ENCODE measurements at places on chromosomes 1 and 21. TPM values are rescaled to one million over a fixed set of nuclear protein-coding genes. Genes with fewer than 3 reads are reported as not detected.

MTR gene
- total RNA-seq, result 47.6 TPM

WNT3A gene
- not detected for total RNA-seq

AMPD1 gene
- total RNA-seq, result not detected

ESPN gene
- total RNA-seq, result 0.41 TPM

ELOVL1 gene
- 26.7 TPM for total RNA-seq

CA6 gene
- not detected for total RNA-seq

FMO3 gene
- 1.3 TPM for total RNA-seq

LMX1A gene
- 0.11 TPM for total RNA-seq

PLEKHA6 gene
- 28.8 TPM for total RNA-seq

NCAM2 gene
- 4.4 TPM for total RNA-seq

SLC6A17 gene
- not detected for total RNA-seq

TACSTD2 gene
- 0.16 TPM for total RNA-seq

ACAP3 gene
- total RNA-seq, result 49.7 TPM

PRAMEF12 gene
- total RNA-seq, result not detected

PPIAL4G gene
- total RNA-seq, result not detected

SLC5A3 gene
- 4.7 TPM for total RNA-seq

HIVEP3 gene
- 5.7 TPM for total RNA-seq

DMBX1 gene
- total RNA-seq, result not detected

LCE1F gene
- total RNA-seq, result not detected
